ENCODE measurements at places on chromosomes 12 and 14.

GRCh38 chr14:24235804-24236688 is 3.3 kb downstream of the GMPR2 start:
- no peak for DNase-seq

DNA sequence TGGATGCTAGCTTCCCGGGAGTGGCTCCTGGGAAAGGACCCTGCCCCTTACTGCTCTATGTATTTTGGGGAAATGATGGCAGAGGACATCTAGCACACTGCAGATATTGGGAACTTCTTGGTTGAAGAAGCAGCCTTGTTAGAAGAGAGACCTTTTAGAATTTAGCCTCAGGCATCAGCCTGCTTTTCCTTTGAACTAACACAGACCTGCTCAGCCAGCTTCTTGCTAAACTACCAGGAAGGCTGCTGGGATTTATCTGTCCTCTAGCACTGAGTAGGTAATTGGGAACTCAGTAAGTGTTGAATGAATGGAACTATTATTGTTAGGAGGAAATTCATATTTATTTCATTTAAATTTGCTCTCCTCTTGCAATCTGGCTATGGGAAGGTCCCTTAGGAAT is 77.3 kb downstream of the DRAM1 start:
- DNase-seq, result no peak

- peak; percentile 78 for DNase-seq
Observed at GRCh38 chr12:48618541-48618940, 48.7 kb upstream of the LALBA start.

DNA sequence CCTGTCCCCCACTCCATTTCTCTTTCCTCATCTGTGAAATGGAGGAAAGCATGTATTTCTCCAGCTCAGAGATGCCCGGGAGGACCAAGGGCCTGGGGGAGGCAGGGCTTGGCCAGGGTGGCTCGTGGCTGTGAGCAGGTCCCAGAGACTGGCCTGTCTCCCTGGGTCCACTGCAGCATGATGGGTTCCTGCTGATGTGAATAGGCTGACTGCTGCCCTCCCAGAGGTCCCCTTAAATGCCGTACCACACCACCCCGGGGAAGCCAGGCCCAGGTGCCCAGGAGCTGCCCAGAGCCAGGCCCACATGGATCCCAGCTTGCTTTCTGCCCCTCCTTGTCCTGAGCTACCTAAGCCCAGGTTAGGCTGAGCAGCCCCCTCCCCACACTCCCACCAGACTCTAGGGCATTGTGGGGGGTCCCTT is 158.2 kb upstream of the C14orf180 start:
- DNase-seq, result no peak

DNA sequence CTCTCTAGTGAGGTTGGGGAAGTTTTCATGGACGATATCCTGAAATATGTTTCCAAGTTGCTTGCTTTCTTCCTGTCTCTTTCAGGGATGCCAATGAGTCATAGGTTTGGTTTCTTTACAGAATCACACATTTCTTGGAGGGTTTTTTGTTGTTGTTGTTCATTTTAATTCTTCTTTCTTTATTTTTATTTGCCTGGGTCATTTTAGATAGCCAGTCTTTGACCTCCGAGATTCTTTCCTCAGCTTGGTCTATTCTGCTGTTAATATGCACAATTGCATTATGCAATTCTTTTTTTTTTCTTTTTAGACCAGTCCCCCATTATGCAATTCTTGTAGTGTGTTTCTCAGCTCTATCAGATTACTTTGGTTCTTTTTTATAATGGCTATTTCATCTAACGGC is 338.9 kb downstream of the AEBP2 start:
- DNase-seq, result no peak

GRCh38 chr14:52051871-52052270 is 17.0 kb downstream of the NID2 start:
- DNase-seq, result no peak

- DNase-seq, result no peak
Observed at GRCh38 chr14:25658988-25659387, 609.0 kb upstream of the STXBP6 start.

DNA sequence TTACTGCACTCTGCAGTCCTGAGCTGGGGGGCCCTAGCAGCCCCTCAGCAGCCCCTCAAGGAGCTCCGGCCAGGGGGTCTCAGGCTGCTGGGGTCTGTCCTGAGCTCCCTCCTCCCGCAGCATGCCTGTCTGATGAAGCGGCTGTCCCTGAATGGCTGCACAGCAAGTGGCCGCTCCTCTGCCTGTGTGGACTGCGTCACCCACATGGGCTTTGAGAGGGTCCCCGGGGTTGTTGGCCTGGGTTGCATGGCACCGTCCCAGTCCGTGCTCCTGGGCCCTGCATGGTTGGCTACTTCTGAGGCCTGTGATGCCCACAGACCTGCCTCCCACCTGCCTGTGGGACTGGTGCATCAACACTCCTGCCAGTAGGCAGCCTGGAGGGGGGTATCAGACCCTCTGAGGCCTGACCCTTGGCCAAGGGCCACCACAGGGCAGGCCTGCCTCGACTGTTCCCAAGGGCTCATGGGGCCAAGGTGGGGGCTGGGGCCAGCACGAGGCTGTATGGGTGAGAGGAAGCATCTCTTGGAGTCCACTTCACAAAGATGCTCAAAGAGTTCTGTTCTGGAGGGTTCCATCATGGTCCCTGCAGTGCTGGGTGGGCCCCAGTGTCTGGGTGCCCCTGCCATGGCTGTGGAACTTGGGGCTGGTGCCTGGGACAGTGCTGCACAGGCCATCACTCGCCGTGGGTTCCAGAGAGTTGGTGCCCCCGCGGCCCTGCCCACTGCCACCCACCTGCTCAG is 12.2 kb downstream of the CEP170B start:
- DNase-seq, result no peak

GRCh38 chr14:103130017-103130764 is 6.9 kb downstream of the TNFAIP2 start:
- DNase-seq, result no peak

DNA sequence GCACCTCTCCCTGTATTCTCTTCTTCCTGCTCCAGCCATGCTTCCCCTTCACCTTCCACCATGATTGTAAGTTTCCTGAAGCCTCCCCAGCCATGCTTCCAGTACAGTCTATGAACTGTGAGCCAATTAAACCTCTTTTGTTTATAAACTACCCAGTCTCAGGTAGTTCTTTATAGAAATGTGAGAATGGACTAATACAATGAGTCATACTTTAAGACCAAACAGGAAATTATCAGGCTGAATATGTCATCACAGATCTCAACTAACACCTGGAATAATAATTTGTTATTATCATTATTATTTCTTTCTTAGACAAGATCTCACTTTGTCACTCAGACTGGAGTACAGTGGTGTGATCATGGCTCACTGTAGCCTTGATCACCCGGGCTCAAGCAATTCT is 85.4 kb downstream of the KCNMB4 start:
- DNase-seq, result no peak

DNA sequence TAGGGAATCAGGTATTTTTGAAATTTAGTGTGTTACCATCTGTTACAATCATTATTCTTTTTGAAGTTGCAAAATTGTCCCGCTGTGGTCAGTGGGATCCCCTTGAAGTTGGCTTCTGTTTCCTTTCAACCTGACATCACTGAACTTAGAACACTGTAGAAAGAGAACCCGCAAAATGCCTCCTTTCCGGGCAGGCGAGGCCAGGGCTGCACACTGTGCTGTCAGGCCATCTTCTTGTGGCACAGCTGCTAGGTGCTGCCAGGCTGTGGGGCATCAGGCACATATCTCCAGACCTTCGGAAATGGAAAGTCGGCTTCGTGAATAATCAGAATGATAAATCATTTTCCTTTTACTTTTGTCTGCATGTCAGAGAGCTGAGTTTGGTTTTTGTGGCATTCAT is 103.5 kb downstream of the GLT1D1 start:
- DNase-seq, result no peak

DNA sequence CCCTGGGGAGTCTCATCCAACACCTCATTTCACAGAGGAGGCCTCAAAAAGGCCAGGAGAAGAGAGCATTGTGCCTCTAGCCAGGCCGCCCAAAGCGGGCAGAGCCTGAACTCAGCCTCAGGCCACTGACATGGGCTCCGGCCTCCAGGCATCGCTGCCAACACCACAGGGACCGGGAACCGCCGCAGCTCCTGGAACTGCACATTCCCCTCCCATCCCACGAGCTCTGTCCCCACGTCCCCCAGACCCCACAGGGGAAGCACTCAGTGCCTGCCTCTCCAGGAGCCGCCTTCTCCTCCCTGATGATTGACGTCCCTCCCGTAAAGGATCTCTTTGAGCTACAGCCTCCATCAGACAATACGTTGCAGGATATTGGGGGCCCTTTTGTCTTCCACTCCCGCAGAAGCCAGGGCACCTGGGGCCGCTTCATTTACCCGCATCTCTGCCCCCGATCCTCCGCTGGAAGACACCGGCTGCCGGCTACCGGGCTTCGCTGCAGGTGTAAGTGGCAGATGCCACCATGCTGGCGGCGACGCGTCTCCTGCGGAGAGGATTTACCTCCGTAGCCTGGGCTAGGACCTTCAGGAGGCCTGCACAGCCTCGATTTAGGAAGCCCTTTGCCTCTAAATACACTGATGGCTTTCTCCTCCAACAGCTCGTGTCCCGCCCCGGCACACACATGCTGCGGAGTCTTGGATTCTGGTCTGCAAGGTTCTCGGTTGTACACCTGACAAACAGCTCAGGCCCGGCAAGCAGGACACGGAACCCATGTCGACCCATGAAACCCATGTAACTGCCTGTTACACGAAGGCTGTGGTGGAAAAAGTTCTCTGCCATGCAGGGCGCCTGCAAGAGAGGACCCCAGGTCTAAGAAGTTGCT is 104.8 kb downstream of the RIMBP2 start:
- DNase-seq, result no peak

- no peak for DNase-seq
Observed at GRCh38 chr12:89476232-89476631, 48.4 kb downstream of the GALNT4 start.

DNA sequence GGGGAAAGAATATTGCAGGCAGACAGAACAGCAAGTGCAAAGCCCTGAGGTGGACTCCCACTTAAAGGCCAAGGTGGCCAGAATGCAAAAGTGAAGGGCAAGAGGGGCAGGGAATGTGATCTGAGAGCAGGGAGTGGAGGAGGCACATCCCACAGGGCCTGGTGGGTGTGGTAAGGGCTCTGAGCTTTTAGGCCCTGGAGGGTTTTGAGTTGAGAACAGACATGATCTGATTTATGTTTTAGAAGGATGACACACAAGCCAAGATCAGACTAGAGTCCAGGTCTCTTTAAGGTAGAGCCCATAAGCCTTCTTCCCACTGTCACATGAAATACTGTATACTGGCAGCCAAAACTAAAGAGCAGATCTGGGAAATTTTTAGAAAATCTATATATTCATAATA is 162.5 kb downstream of the SLC38A4 start:
- no peak for DNase-seq

DNA sequence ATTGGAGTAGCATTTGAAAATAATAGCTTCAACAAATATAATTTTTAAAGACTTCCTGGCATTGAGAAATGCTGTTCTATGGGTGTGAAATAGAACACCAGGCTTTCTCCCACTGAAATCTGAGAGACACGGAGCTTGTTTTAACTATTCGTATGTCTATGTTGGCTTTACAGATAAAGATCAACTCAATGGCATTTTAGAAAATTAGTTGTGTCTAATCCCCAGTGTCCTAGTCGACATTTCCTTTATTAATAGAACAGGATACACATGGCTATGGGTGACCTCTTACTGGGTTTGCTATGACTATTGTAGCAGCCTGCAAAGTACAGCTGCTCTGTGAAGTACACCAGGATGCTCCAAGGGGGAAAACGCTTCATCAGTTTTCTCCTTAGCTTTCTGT is 159.3 kb downstream of the SLC25A21 start:
- no peak for DNase-seq

DNA sequence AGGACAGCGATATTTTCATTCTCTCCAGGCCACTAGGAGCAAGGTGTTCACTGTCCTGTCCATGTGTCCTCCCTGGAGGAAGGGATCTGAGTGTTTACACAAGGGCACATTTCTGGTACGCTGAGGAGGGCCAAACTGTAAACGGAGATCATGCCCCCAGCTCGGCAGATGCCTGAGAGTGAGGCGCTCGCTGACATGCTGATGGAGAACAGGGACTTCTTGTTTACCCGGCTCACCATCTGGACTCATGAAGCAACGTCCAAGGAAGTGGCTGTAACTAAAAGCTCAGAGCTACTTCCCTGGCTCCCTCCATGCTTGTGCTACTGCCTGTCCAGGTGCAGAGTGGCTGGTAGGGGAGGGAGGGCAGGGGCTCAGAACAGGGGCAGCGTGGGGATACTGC is 43.4 kb upstream of the KCNA1 start:
- DNase-seq, result no peak

DNA sequence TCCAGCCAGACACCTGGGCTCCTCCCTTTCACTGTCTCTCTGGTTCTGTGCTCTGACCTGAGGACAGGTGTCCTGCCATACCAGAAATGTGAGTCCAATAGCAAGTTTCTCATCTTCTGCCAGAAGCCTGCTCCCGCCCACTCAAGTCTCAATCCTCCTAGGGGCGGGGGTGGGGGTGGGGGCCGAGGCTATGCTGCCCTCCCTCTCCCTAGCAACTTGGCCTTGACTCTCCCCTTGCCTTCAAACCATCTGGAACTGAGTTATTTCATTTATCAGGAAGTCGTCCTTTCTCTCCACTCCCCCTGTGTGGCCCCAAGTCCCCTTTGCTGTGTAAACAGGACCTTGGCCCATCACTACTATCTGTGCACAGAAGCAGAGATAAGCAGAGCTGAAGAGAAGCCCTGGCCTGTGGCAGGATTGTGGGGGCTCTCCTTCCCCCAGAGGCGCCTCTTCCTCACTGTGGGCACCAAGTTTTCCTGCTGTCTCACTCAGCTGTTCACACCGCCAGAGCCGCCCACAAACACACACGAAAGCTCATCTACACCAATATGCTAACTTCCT is 117.1 kb downstream of the DPF3 start:
- DNase-seq, result no peak

GRCh38 chr12:61566183-61566582 is 694.0 kb upstream of the USP15 start:
- DNase-seq, result no peak

DNA sequence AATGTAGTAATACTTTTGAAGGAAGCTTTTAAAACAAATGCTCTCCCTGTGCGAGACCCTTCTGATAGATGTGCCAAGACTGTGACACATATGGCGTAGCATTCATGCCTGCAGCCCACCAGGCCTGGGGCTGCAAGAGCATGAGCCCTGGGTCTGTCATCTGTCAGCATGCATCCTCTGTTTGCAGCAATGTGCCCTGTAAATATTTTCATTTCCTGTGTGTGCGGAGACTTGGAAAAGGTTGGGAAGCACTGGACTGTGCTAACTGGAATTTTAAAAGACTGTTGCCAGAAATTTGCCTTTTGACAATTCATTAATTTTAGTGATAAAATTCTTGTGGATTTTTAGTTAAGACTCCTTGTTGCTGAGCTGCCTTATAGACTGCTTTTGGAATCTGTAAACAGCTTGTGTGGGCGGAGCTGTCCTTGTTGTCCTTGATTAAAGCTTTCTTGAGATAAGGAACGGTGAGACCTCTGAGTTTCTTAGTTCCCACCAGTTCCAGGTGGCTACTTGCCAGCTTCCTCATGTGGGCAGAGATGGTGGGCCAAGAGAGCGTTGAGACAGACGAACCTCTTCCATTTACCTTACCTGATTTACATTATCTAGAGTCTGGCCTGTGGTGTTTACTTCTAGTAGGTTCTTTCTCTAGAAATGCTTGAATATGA is 23.4 kb downstream of the MARK3 start:
- no peak for DNase-seq

Measured in SK-N-DZ (cell line).